ENCODE measurements at places on chromosomes 5 and 9. TPM values are rescaled to one million over a fixed set of nuclear protein-coding genes. Genes with fewer than 3 reads are reported as not detected.

- no peak overlapping the region for H3K27ac ChIP-seq
- H3K36me3 ChIP-seq = peaks cover 5% of the 10 kb centered on the region
- H3K4me1 ChIP-seq = peaks cover 21% of the 10 kb centered on the region
- no peaks in the 10 kb centered on the region for H3K27me3 ChIP-seq
- no peak overlapping the region for H3K4me3 ChIP-seq
Measured at GRCh38 chr5:54608423-54609085, 91.0 kb downstream of the SNX18 start.

- no peak for DNase-seq
- H3K36me3 ChIP-seq = no peaks in the 10 kb centered on the region
Measured at GRCh38 chr5:74352256-74352655, 288.3 kb downstream of the ENC1 start.

DNA sequence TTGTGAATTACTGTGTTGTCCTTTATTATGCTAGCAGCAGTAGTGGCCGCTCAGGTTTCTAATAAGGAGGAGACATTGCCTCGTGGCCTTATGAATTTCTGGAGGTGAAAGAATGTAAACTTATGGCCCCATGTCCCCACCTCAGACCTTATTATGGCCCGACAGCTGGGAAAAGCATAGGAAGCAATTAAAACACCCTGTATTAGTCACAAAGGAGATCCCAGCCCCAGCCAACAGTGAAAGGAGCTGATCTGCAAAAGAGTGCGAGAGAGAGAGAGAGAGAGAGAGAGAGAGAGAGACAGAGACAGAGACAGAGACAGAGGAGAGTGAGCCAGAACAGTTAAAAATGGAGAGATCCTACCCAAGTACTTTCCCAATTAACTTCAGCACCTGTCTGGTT lies 269.3 kb downstream of the DMRT2 start:
- H3K27me3 ChIP-seq = no peaks in the 10 kb centered on the region
- no peak for DNase-seq
- H3K4me3 ChIP-seq = no peak overlapping the region
- no peaks in the 10 kb centered on the region for H3K36me3 ChIP-seq
- H3K4me1 ChIP-seq = no peaks in the 10 kb centered on the region

- H3K27me3 ChIP-seq = peaks cover 4% of the 10 kb centered on the region
- DNase-seq = no peak
- H3K36me3 ChIP-seq = no peaks in the 10 kb centered on the region
- H3K4me1 ChIP-seq = no peaks in the 10 kb centered on the region
- H3K4me3 ChIP-seq = no peak overlapping the region
Measured at GRCh38 chr5:73966451-73966850, 340.5 kb downstream of the ARHGEF28 start.

Gene DNAJC25
- 4.5 TPM for total RNA-seq

Gene BNIP1
- total RNA-seq = 19.3 TPM

DNA sequence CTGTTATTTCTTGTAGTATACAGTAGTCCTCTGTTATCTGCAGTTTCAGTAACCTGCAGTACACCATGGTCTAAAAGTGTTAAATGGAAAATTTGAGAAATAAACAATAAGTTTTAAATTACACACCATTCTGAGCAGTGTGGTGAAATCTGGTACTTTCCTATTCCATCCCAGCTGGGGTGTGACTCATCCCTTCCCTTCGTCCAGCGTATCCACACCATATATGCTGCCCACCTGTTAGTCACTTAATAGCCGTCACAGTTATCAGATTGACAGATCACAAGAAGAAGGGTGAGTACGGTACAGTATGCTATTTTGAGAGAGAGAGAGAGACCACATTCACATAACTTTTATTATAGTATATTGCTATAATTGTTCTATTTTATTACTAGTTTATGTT lies 28.9 kb downstream of the FAM151B start:
- H3K36me3 ChIP-seq = no peaks in the 10 kb centered on the region
- H3K4me3 ChIP-seq = no peak overlapping the region
- no peaks in the 10 kb centered on the region for H3K27me3 ChIP-seq
- DNase-seq = peak; percentile 50
- peaks cover 4% of the 10 kb centered on the region for H3K4me1 ChIP-seq

Gene PCA3
- total RNA-seq = not detected

- no peak for DNase-seq
- H3K4me1 ChIP-seq = no peaks in the 10 kb centered on the region
- no peaks in the 10 kb centered on the region for H3K36me3 ChIP-seq
- no peak overlapping the region for H3K4me3 ChIP-seq
Measured at GRCh38 chr5:165057145-165057544, 1551.7 kb downstream of the MAT2B start.

- peaks cover 42% of the 10 kb centered on the region for H3K36me3 ChIP-seq
- H3K4me3 ChIP-seq = no peak overlapping the region
- peaks cover 4% of the 10 kb centered on the region for H3K4me1 ChIP-seq
- DNase-seq = no peak
Measured at GRCh38 chr5:132589467-132589866, 32.7 kb downstream of the RAD50 start.

DNA sequence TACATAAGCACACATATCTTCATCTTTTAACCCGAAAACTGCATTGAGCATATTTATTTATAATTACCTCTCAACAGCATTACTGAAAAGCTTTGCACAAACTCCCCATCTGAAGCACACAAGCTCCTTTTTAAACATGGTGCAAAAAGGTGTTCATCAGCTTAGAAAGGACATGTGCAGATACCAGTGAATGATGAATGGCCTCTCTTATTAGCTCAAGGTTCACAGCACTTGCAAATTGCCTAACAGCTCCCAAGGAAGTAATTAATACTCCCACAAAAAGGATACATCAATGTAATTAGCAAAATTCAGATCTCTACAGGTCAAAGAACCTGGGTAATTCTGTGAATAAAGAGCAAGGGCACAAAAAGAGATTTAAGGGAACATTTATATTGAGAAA lies 422.0 kb downstream of the HINT1 start:
- no peaks in the 10 kb centered on the region for H3K4me1 ChIP-seq
- no peak overlapping the region for H3K27ac ChIP-seq
- H3K36me3 ChIP-seq = no peaks in the 10 kb centered on the region
- peaks cover 3% of the 10 kb centered on the region for H3K27me3 ChIP-seq

- peaks cover 7% of the 10 kb centered on the region for H3K36me3 ChIP-seq
- H3K27me3 ChIP-seq = no peaks in the 10 kb centered on the region
- DNase-seq = no peak
- H3K27ac ChIP-seq = no peak overlapping the region
- H3K4me1 ChIP-seq = peaks cover 27% of the 10 kb centered on the region
- H3K4me3 ChIP-seq = no peak overlapping the region
Measured at GRCh38 chr9:128369024-128369706, 2.0 kb upstream of the URM1 start.

Gene GRXCR2
- not detected for total RNA-seq

DNA sequence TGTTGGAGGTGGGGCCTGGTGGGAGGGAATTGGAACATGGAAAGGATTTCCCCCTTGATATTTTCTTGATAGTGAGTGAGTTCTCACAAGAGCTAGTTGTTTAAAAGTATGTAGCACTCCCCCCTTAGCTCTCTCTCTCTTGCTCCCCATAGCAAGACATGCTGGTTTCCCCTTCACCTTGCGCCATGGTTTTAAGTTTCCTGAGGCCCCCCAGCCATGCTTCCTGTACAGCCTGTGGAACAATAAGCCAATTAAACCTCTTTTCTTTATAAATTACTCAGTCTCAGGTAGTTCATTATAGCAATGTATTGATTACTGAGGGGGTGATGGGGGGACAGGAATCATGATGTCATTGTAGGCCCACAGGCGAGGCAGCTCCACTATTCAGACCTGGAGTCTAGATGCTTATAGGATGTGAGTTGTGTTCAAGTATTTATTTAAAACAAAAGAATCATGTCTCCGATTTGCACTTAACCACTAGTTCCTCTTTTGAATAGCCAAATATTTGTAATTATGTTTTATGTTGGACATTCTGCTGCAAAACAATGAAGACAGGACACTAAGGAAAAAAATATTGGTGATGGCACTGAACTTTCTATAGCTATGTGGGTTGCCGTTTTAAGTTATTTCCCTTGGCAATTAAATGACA lies 156.6 kb downstream of the TMEM38B start:
- H3K27me3 ChIP-seq = no peaks in the 10 kb centered on the region
- DNase-seq = no peak
- no peaks in the 10 kb centered on the region for H3K36me3 ChIP-seq
- H3K4me3 ChIP-seq = no peak overlapping the region
- H3K4me1 ChIP-seq = no peaks in the 10 kb centered on the region

- H3K27ac ChIP-seq = no peak overlapping the region
- peaks cover 10% of the 10 kb centered on the region for H3K4me1 ChIP-seq
- DNase-seq = no peak
Measured at GRCh38 chr9:33223696-33224095, 16.3 kb upstream of the SPINK4 start.

Gene SURF1
- 26.0 TPM for total RNA-seq

GRCh38 chr5:154840435-154841272 lies 9.7 kb downstream of the FAXDC2 start:
- no peak for DNase-seq
- H3K27me3 ChIP-seq = no peaks in the 10 kb centered on the region
- H3K36me3 ChIP-seq = no peaks in the 10 kb centered on the region
- no peak overlapping the region for H3K27ac ChIP-seq
- H3K4me1 ChIP-seq = no peaks in the 10 kb centered on the region

DNA sequence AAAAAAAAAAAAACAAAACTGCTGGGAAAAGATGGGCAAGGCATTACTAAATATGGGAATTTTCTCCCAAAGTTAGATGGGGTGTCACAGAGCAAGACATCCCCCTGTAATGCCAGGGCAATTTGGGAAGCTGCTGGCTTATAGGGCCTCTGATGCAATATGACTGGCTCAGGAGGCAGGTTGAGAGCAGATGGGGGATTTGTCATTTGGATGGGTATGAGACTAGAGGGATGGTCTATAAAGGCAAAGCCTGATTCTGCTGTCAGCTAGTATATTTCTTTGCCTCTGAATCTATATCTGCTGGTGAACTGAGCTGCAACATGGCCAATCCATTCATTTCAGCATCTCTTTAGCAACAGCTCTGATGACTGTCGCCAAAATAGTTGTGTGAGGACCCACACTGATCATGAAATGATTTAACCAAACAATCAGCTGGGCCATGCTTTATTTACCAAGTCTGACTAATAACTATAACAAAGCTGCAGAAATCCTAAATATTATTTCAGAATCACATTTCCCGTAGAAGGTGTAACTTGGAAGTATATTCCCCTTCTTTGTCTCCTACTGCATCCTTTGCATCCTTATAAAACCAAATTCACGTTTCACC lies 455.1 kb upstream of the ZNF608 start:
- no peaks in the 10 kb centered on the region for H3K4me1 ChIP-seq
- no peak for DNase-seq
- no peaks in the 10 kb centered on the region for H3K36me3 ChIP-seq
- H3K4me3 ChIP-seq = no peak overlapping the region
- no peak overlapping the region for H3K27ac ChIP-seq
- H3K27me3 ChIP-seq = no peaks in the 10 kb centered on the region

GRCh38 chr9:130905902-130906734 lies 9.5 kb upstream of the QRFP start:
- H3K36me3 ChIP-seq = no peaks in the 10 kb centered on the region
- no peaks in the 10 kb centered on the region for H3K27me3 ChIP-seq
- no peaks in the 10 kb centered on the region for H3K4me1 ChIP-seq
- no peak overlapping the region for H3K4me3 ChIP-seq
- no peak overlapping the region for H3K27ac ChIP-seq

DNA sequence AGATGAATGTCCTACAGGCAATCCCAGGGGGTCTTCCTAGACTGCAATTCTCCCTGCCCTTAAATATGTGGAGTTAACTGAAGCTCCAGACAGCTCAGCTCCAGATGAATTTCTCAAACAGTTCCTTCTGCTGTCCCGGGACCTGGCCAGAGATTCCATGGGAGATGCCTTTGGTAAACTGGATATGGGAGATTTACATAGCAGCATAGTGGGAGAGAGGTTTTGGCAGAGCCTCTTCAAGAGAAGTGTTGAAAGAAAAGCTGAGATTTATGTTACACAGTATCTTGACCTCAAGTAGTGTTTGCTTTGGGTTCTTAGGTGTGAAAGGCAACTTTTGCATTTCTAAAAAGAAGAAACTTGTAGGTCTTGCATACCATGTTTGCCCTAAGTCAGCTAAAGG lies 364.9 kb downstream of the ARRDC3 start:
- no peak for DNase-seq
- peaks cover 11% of the 10 kb centered on the region for H3K27me3 ChIP-seq
- H3K27ac ChIP-seq = no peak overlapping the region
- H3K4me3 ChIP-seq = no peak overlapping the region

Gene LHX3
- total RNA-seq = not detected

DNA sequence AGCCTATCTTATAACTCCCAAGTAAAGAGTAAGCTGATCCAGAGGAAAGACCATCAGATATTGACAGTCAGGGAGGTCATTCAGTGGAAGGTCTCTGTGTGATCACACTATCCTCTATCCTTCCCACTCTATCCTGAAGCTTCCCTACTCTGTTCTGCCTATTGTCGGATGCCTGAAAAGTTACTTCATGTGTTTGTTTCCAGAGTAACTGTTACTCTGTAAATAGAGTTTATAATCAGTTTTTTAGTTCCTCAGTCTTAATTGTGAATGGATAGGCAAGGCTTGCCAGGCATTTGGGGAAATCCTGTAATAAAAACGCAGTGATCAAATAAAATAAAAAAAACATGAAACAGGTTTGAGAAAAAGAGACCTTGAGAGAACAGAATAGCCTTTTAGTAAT lies 79.8 kb downstream of the XRCC4 start:
- H3K4me1 ChIP-seq = peaks cover 3% of the 10 kb centered on the region
- no peak overlapping the region for H3K27ac ChIP-seq
- peaks cover 3% of the 10 kb centered on the region for H3K36me3 ChIP-seq
- no peaks in the 10 kb centered on the region for H3K27me3 ChIP-seq

GRCh38 chr9:8156346-8156745 lies 356.8 kb upstream of the DMAC1 start:
- H3K4me1 ChIP-seq = no peaks in the 10 kb centered on the region
- no peaks in the 10 kb centered on the region for H3K27me3 ChIP-seq
- DNase-seq = no peak
- H3K36me3 ChIP-seq = no peaks in the 10 kb centered on the region
- H3K27ac ChIP-seq = no peak overlapping the region

GRCh38 chr9:77532607-77533006 lies 115.5 kb downstream of the GNA14 start:
- peaks cover 2% of the 10 kb centered on the region for H3K27me3 ChIP-seq
- H3K4me3 ChIP-seq = no peak overlapping the region
- no peaks in the 10 kb centered on the region for H3K36me3 ChIP-seq
- H3K4me1 ChIP-seq = no peaks in the 10 kb centered on the region
- no peak overlapping the region for H3K27ac ChIP-seq

Gene PAM
- 41.6 TPM for total RNA-seq

DNA sequence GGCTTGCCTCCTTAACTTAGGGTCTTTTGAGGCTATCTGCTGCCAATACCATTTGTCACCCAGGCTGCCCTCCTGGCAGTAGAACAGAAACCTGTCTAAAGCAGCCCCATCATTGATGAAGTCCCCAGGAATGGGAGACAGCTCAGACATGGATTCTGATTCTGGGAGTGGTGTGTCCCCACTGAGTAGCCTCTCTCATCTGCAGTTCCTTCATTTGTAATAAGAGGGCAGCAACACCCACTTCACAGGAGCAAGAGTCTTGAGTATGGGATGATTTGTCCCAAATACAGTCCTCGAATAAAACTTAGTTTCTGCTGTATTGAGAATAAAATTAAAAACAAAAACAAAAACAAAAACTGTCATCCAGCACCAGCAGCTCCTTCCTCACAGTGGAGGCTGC lies 167.6 kb downstream of the ASTN2 start:
- no peaks in the 10 kb centered on the region for H3K4me1 ChIP-seq
- no peak overlapping the region for H3K27ac ChIP-seq
- no peaks in the 10 kb centered on the region for H3K36me3 ChIP-seq
- H3K4me3 ChIP-seq = no peak overlapping the region
- no peak for DNase-seq
